NCI-H2171 treated with DMSO at 0.1 percent for 48 hours (cell line): ENCODE measurements at places on chromosomes 16 and 17.

- DNase-seq = no peak
These were observed 95.6 kb downstream of the SALL1 start for GRCh38 chr16:51055434-51055833.

GRCh38 chr16:25449802-25450201 is 192.2 kb upstream of the ZKSCAN2 start:
- DNase-seq = no peak

GRCh38 chr17:72643575-72644216 is 448.8 kb downstream of the SLC39A11 start:
- DNase-seq = no peak

GRCh38 chr16:17448640-17449638 is 21.8 kb downstream of the XYLT1 start:
- DNase-seq = no peak

DNA sequence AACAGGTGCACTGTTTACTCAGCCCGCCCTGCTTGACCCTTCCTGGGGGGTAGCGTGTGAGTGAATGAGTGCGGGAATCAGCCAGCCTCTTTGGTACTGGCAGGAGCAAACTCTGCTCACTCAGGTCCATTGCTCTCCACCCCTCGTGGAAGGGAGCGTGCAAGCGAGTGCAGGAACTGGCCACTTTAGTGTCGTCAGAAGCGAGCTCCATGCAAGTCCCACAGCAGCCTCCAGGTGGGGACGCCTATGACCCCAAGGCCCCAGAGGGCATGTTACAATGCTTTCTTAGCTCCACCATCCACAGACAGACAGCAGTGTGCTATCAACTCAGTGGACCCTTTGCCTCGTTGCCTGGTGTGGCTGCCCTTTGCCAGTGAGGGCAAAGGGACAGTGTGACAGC is 1025.1 kb upstream of the CDH8 start:
- DNase-seq = no peak

DNA sequence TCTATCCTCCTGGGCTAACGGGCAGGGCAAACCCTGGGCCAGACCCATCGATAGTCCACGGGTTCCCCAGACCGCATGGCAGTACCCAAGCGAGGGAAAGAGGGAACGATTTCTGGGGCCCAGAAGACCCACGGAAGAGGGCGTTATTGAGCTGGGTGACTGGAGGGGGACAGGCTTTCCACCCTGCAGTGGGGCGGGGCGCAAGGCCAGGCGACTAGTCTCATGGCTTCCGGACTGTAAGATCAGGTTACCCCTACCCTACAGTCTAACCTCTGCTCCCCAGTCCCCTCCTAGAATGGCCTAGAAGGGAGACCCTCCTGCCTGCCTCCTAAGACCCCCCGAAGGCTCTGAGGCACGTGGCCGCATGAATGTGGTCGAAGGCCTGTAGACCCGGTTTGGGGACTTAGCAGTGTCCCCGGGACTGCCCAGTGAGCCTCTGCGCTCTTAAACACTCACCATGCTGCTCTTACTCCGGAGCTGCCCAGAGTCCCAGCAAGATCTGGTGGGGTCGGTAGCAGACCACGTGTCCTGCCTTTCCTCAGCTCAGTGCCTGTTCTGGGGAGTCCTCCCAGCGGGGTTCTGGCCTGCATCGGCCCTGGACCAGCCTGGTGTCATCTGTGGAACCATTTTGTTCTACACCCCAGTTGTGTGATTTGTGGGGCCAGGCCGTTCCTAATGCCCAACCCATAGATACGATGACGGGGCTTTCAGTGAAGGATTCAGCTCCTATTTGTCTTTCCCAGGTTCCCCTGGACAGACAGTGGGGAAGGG is 13.2 kb upstream of the AURKB start:
- DNase-seq = peak; percentile 80

DNA sequence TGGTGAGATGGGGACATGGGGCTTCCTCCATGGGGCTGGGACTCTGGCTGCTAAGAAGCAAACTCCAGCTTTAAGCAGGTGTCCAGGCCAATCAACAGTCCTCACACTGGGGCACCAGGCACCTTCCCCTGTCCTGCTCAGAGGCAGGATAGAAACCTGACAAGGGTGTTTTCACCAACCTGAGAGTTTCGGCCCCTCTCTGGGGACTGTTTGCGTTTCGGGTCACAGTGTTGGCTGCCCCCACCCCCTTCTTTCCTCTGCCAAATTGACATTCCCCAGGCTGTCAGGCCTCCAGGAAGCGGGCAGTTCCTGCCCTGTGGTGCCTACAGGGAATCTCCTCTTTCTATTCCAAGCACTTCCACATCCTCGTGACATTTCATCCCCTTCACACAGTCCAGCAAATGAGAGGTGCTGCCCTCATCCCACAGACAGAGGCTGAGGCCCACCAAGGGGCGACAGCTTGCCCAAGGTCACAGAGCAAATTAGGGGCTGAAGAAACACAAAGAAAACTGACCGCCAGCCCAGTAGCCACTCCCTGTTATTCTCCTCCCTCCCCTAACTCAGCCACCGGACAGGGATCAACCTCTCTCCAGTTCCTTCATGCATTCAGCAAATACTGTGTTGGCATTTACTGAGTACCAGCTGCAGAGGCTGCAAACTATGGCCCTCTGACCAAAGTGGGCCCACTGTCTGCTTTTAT is 38.0 kb downstream of the MMP15 start:
- no peak for DNase-seq

- no peak for DNase-seq
These were observed 652 bp downstream of the PRAC2 start for GRCh38 chr17:48723423-48724250.

DNA sequence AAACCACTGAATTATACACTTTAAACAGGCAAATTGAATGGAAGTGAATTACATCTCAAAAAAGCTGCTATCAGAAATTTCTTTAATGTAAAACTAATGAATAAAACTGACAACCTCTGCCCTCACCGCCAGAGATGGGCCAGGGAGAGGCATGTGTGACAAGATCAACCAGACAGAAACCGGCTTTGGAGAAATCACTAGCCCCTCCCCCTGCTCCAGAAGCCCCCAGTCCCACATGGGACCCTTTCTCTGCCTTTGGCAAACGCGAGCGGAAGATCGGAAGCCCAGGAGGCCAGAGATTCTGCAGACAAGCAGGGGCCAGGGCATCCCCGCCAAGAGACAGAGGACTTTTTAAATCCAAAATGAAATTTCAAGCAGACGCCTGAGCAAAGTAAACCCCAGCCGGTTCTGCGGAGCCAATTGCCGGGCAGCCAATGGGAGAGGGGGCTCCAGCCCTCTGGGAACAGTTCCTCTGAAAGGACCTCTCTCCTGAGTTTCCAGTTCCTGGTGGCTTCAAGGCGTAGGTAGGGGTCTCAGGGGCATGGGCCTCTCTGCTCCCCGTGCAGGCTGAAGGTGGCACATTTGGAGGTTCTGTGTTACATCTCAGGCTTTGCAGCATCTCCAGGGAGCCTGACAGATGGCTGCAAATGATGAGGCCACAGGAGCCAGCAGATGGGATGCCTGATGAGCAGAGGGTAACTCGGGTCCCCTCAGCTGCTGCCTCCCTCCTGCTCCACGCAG is 118.1 kb downstream of the GSG1L start:
- peak; percentile 95 for DNase-seq

GRCh38 chr17:42744283-42744805 is 496 bp downstream of the EZH1 start:
- DNase-seq = peak; percentile 87

- peak; percentile 40 for DNase-seq
These were observed 89.6 kb downstream of the CDC27 start for GRCh38 chr17:47099451-47099986.

DNA sequence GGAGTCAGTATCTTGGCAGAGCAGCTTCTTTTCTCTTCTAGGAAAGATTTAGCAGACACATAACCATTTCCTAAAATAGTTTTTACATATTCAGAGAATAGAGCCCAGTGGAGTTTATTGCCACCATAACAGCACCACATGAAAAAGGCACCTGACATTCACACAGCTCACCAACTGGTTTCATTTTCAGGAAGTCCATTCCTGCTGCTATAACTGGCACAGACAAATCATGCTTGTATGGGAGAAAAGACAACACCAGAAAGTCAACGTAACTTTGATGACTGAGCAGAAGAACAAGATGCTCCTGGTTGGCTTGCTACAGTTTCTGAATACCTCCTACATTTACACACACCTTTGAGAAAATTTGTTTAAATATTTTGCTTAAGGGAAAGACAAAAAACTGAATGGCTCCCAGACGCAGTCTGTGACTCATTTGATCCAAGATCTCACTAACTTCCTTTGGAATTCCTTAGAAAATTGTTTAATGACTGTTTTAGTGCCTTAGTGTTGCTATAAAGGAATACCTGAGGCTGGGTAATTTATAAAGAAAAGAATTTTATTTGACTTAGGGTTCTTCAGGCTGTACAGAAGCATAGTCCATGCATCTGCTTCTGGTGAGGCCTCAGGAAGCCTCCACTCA is 1380.6 kb downstream of the CDH8 start:
- no peak for DNase-seq

GRCh38 chr17:68835071-68835470 is 120.1 kb downstream of the ABCA8 start:
- no peak for DNase-seq

DNA sequence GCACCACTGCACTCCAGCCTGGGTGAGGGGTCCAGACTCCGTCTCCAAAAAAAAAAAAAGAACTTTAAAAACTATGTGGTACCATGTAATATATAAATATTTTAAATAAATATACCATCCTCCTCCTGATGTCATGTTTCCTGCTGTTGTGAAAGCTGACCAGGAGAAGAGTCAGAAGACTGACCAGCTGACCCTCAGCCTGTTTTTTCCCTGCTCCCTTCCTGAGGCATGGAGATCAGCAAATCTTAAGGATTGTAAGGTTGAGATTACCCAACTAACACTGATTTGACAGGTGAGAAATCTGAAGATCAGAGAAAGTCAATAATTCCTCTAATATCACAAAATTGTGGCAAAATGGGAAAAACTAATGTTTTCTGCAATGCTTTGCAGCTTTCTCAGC is 18.1 kb downstream of the NCOR1 start:
- no peak for DNase-seq

- peak; percentile 84 for DNase-seq
These were observed at the start of gene B3GNT9 for GRCh38 chr16:67150833-67151396. B3GNT9 (minus strand) TSS chr16:67150998; CDS start chr16:67150485, 513 bp downstream.

GRCh38 chr16:48131201-48131935 is 24.4 kb downstream of the ABCC12 start:
- DNase-seq = no peak

DNA sequence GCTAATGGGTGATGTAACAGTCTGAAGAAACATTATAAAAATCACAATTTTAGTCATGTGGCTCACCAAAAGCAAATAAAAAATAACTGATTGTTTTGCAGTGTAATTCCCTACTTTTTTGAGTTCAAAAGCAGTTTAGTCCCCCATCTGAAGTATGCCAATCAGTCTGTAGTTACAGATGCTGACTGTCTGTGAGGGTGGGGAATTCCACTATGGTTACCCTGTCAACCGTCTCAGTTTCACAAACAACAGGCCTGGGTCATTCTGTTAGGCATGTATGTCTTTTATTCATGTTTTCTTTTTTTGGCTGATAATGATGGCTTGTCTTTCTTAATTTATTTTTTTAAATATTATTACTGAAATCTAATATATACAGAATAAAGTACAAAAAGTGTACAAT is 69.3 kb downstream of the STXBP4 start:
- no peak for DNase-seq

- peak; percentile 96 for DNase-seq
These were observed at the start of gene POLDIP2 for GRCh38 chr17:28357061-28357900. POLDIP2 (minus strand) TSS chr17:28357527; CDS start chr17:28357448, 79 bp downstream.

GRCh38 chr16:75029854-75030253 is 31.0 kb downstream of the ZNRF1 start:
- no peak for DNase-seq

GRCh38 chr16:24737391-24737871 is 8.0 kb downstream of the TNRC6A start:
- DNase-seq = no peak

DNA sequence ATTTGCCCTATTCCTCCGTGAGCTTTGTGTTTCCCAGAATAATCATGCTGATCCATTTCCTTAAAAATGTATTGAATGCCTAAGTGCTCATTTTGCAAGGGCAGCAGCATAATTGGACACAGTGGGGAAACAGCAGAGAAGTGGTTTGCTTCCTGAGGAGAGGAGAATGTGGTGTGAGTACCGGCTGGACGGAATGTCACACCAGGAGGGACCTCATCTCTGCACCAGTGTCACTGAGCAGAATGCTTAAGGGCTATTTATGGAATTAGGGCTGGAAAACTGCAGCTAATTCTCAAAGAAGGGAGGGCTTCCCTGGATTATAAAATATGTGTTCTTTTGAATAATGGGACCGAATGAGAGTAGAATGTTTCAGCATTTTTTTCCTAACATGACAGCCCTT is 1100.6 kb upstream of the RBFOX1 start:
- DNase-seq = no peak

DNA sequence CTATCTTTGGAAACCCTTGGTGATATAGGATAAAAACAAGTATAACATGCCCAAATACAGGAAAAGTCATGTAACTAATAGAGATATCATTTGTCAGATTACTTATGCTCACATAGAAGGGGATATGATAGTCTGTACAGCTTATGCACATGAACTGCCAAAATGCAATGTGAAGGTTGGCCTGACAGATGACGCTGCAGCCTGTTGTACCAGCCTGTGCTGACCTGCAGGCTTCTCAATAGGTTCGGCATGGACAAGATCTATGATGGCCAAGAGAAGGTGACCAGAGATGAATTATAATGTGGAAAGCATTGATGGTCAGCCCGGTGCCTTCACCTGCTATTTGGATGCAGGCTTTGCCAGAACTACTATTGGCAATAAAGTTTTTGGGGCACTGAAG is 12.7 kb downstream of the WFIKKN2 start:
- no peak for DNase-seq

GRCh38 chr17:48439875-48440505 is 10.0 kb upstream of the SKAP1 start:
- no peak for DNase-seq

GRCh38 chr16:88750854-88751253 is 34.2 kb downstream of the PIEZO1 start:
- peak; percentile 70 for DNase-seq

DNA sequence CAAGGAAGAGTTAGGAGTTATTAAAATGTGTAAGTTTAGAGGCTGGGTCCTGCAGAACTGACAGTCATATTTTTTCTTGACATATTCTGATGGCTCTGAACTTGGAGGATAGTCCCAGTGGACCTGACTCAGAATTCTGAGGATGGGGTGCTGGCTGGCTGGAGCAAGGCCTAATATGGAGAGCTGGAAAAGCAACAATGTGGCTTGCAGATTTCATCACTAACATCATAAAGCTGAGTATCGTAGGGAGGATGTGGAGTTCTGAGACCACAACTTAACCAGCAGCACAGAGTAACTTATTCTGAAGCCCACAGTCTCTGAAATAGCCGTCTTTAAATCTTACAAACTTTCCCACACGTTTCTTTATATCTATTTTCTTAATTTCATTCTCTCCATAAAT is 2.3 kb downstream of the KRTAP1-5 start:
- no peak for DNase-seq

DNA sequence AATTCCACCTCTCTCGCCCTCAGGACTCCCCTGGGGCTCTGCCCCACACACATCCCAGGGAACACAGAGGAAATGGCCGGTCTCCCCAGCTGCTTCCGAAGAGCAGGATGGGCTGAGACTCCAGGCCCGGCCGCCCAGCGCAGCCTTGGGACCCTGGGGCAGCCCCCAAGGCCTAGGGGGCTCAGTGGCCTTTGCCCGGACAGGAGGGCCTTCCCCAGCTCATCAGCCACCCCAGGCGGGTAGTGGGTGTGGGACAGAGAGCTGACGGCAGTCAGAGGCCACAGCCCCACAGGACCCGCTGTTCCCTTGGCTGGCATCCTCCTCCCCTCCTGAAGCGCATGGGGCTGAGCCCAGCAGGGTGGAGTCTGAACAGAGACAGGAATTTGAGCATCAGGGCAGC is 6.2 kb upstream of the CBFA2T3 start:
- no peak for DNase-seq

- peak; percentile 91 for DNase-seq
These were observed 14.4 kb upstream of the FAAP100 start for GRCh38 chr17:81566461-81567126.

- no peak for DNase-seq
These were observed 23.5 kb downstream of the SGSH start for GRCh38 chr17:80196652-80197051.
